ENCODE measurements at places on chromosomes 12 and 14.
A peak's percentile ranks its signal among the peaks of the same experiment; 100 is the strongest.

DNA sequence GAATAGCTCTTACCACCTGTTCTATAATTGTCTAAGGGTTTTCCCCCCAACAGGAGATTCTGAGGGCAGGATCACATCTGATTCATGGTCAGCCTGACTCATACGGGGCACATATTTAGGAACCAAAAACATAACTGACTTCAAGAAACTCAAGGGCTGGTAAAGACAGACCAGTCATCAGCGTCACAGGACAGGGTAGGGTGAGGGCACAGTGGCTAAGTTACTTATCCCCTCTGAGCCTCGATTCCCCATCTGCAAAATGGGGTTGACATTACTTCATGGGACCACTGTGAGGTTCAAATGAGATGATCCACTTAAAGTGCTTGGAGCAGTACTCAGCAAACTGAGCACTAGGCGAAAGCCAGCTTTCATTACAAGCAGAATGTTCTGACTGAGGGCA is 606 bp downstream of the CINP start:
- peak overlapping the region; percentile 92 for H3K27ac ChIP-seq
- DNase-seq = no peak
- H3K36me3 ChIP-seq = no peaks in the 10 kb centered on the region

DNA sequence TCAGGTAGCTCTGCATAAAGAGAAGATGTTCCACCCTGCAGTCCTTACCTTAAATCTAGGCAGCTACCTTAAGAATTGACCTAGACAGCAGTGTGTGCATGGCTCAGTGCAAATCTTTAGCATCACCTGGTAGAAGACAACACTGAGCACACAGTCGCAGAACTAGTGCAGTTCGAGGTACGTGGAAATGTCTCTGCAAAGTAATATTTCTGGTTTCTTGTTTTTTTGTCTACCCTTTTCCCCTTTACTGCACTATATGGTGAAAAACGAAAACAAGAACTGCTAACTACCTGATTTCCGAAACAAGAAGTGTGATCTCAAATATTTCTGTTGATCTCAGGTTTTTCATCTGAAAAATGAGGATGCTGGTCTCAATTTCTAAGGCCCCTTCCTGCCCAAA is 82.5 kb downstream of the ETV6 start:
- H3K4me1 ChIP-seq = no peaks in the 10 kb centered on the region
- H3K27ac ChIP-seq = no peak overlapping the region
- no peak overlapping the region for H3K4me3 ChIP-seq
- no peaks in the 10 kb centered on the region for H3K27me3 ChIP-seq
- DNase-seq = no peak

DNA sequence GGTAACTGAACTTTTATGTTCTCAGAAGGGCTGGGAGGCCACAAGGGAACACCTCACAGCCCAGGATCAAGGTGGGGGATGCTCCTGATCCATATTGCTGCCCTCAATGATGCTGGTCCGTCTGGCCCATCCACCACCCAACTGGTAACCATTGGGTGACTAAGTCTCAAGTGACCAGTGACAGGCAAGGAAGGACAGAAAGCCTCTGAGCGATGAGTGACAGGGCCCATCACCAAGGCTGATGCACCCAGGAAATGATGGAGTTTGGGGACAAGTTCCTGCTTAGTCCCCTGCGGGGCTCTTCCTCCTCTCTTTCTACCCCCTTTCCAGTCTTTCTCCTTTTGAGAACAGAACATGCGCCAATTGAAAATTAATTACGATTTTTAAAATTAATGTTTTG is 2.6 kb upstream of the MMP19 start:
- peaks cover 30% of the 10 kb centered on the region for H3K4me1 ChIP-seq
- H3K4me3 ChIP-seq = no peak overlapping the region
- H3K36me3 ChIP-seq = no peaks in the 10 kb centered on the region
- H3K27me3 ChIP-seq = no peaks in the 10 kb centered on the region

DNA sequence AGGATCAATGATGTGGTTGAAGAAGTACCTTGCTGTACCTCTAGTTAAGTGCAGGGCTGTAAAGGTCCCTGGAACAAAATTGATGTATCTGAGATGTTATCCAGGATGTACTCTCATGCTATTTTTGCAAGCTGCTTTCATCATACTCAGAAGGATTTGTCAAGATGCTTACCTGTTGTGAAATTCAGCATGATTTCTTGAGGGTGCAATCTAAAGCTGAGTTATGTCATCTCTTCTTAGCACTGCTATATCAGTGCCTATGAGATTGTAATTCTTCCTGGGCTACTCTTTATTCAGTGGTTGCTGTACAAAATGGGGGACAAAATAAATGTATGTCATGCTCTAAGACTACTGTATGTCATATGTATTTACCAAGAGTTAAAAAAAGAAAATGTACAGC is 340.7 kb upstream of the LMO3 start:
- H3K27me3 ChIP-seq = no peaks in the 10 kb centered on the region
- H3K4me3 ChIP-seq = no peak overlapping the region
- no peak overlapping the region for H3K27ac ChIP-seq
- H3K4me1 ChIP-seq = no peaks in the 10 kb centered on the region
- no peaks in the 10 kb centered on the region for H3K36me3 ChIP-seq

DNA sequence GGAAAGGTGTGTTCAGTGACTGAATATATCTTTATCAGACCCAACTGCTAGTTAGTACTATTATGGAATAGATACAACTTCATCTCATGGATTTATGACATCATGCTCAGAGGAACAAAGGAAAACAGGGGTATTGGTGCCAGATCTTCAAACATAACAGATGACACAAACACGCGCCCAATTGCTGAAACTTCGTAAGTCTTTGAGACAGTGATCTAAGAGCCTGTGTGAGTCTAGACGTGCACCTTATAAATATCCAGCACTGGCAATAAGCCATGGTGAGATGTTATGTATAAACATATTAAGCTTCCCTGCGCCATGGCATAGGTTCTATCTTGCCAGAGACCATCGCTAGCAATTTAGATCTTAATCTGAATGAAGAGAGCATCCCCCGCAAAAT is 42.2 kb upstream of the NR2C1 start:
- peaks cover 17% of the 10 kb centered on the region for H3K4me1 ChIP-seq
- H3K4me3 ChIP-seq = no peak overlapping the region

- no peaks in the 10 kb centered on the region for H3K27me3 ChIP-seq
- no peak overlapping the region for H3K27ac ChIP-seq
- H3K4me3 ChIP-seq = no peak overlapping the region
- DNase-seq = no peak
- no peaks in the 10 kb centered on the region for H3K36me3 ChIP-seq
Measured at GRCh38 chr12:107014055-107014454, 27.1 kb upstream of the MTERF2 start.

GRCh38 chr14:52333823-52334657 is 19.9 kb downstream of the PTGER2 start:
- peaks cover 9% of the 10 kb centered on the region for H3K4me1 ChIP-seq
- peak; percentile 33 for DNase-seq
- no peak overlapping the region for H3K4me3 ChIP-seq
- H3K36me3 ChIP-seq = no peaks in the 10 kb centered on the region
- no peaks in the 10 kb centered on the region for H3K27me3 ChIP-seq

DNA sequence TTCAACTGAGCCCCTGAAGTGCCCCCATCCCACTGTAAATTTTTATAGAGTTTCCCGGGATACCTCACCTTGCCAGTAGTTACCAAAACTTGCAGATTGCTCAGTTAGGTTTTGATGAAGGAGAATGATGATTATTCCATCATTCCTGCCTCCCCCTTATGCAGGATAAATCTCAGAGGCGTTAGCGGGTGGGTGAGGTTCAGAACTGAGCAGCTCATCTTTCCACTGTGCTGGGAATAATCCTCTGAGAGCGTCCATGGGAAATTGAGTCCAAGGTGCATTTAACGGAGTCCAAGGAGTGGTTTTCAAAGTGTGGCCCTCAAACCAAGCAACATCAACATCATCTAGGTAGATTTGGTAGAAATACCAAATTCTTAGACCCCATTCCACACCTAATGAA is 18.7 kb downstream of the ACSM4 start:
- H3K4me1 ChIP-seq = no peaks in the 10 kb centered on the region
- H3K27me3 ChIP-seq = no peaks in the 10 kb centered on the region
- H3K4me3 ChIP-seq = no peak overlapping the region
- H3K36me3 ChIP-seq = no peaks in the 10 kb centered on the region
- no peak overlapping the region for H3K27ac ChIP-seq

DNA sequence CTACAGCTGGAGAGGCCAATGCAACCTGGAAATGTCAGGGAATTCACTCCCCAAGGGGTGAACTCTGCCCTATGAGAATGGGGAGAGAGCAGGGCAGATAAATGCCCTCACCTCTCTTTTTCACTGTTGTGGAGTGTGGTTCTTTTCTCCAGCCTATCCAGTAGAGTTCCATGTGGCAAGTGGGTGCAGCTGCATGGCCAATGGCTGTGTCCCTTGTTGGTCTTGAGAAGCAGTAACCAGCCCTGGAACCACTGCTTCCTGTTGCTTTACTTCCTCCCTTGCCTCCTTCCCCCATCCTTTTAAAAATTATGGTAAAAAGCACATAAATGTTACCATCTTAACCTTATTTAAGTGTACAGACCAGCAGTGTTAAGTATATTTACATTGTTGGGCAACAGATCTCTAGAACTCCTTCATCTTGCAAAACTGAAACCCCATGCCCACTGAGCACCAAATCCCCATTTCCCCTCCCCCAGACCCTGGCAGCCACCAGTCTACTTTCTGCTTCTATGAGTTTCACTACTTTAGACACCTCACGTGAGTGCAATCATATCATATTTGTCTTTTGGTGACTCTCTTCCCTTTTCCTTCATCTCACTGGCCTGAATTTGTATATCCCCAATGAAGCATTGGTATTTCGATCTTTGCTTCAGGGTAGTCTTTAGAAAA is 77.0 kb upstream of the GRIP1 start:
- DNase-seq = no peak
- H3K4me1 ChIP-seq = no peaks in the 10 kb centered on the region
- H3K36me3 ChIP-seq = no peaks in the 10 kb centered on the region
- no peak overlapping the region for H3K27ac ChIP-seq
- no peak overlapping the region for H3K4me3 ChIP-seq

DNA sequence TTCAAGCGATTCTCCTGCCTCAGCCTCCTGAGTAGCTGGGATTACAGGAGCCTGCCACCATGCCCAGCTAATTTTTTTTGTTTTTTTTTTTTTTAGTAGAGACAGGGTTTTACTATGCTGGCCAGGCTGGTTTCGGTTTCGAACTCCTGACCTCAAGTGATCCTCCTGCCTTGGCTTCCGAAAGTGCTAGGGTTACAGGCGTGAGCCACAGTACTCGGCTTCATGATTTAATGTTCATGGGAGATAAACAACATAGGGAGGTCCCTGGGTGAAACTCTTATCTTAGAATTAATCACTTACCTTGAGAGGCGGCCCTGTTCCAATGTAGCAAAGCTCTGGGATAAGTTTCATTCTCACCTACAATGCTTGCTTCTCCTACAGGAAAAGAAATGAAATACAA is 48.3 kb downstream of the SEL1L start:
- no peak for DNase-seq
- no peak overlapping the region for H3K4me3 ChIP-seq

DNA sequence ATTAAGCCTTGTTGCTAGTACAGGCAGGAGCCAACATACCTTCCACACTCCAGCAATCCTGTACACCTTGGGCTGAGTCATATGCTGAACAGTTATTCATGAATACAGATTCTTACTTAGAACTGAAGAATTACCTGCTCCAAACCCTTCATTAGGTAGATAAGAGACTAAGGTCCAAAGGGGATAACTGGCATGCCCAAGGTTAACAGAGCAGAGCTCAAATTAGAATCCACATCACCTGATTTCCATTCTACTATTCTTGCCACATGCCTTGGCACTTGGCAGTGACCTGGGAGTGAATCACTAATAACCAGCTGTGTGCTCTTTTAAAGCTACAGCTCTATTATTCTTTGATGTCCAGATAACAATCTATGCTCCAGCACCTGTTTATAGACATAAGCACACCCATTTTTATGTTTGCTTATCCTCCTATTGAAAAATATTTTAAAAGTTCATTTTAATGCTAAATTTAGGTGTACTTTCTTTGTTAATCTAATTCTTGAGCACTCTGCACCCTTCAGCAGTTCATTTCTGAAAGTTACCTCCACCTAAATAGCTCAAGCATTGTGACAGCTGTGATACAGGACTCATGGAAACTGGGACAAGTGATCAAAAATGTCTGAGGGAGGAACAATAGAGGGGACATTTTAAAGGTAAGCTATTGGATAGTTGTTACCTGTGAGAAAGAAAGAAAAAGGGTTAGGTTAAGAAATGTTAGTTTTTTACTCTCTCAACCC is 19.4 kb downstream of the LPCAT3 start:
- no peaks in the 10 kb centered on the region for H3K36me3 ChIP-seq
- peaks cover 6% of the 10 kb centered on the region for H3K4me1 ChIP-seq
- H3K4me3 ChIP-seq = no peak overlapping the region

DNA sequence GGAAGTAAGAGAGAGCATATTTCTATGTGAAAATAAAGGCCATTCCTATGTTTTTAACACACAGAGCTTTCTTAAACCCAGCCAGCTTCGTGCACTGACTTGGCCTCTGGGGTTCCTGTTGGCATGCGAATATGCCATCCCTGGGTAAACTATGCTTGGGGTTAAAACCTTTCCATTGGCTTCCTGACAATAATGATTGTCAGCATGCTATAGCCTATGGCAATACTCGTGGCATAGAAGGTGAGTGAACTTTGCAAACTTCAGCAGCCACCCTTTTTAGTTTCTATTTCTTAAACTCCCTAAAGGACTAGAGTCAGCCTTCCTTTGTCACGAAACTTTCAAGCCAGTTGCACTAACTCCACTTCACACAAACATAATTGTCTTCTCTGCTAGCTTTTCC is 148.4 kb upstream of the RGS6 start:
- H3K4me3 ChIP-seq = no peak overlapping the region
- H3K27ac ChIP-seq = no peak overlapping the region

GRCh38 chr12:65229441-65229840 is 49.0 kb upstream of the MSRB3 start:
- DNase-seq = no peak
- H3K4me3 ChIP-seq = no peak overlapping the region
- no peaks in the 10 kb centered on the region for H3K36me3 ChIP-seq
- H3K4me1 ChIP-seq = no peaks in the 10 kb centered on the region
- H3K27me3 ChIP-seq = no peaks in the 10 kb centered on the region
- H3K27ac ChIP-seq = no peak overlapping the region

DNA sequence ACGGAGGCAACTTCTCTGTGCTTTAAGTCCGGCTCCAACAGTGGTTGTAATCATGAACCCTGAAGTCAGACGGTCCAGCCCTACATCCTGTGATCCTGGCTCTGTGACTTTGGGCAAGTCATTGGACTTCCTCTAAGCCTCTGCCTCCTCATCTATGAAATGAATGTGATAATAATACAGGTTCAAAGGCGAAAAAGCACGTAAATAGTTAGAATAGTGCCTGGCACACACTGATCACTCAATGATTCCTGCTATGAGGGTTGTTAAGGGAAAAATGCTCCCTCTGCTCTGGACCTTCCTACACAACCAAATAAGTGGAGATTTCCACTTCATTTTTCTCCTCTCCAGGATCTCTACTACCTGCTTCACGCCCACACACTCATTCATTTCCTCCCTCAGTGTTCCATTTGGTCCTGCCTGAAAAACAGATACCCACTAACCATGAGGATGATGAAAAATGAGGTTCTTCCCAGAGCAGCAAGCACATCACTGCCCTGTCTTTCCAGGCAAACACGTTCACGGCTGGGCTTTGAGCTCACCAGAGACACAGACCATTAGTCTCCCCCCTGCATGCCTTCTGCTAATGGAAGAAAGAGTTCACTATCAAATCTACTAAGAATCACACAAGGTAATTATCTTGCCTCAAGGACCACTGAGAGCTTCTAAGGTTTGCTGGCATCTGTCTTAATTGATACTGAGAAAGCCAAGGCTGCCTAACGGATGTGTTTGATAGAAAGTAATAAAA is 13.2 kb downstream of the NUAK1 start:
- peaks cover 4% of the 10 kb centered on the region for H3K4me1 ChIP-seq
- no peak for DNase-seq
- H3K27ac ChIP-seq = no peak overlapping the region
- no peaks in the 10 kb centered on the region for H3K36me3 ChIP-seq
